ENCODE measurements at places on chromosomes 5 and 9.

GRCh38 chr5:16304846-16305245 lies 125.3 kb upstream of the MARCHF11 start:
- DNase-seq: no peak

DNA sequence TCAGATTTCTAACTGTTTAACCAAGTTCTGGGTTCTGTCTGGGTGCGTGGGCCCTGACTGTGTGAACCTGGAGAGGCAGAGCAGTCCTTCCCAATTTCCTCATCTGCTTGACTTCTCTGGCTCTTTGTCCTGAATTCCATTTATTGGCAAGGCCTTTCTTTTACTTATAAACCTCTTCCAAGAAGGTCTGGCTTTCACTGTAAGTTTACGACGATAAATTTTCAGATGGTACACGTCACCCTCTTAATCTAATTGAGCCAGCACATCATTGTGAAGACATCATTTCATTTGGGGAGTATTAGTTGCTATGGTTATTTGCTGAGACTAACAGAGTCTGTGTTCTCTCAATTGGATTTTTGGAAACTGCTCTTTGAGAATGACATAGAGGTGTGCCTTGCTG lies 92.4 kb downstream of the ARHGAP26 start:
- no peak for DNase-seq

DNA sequence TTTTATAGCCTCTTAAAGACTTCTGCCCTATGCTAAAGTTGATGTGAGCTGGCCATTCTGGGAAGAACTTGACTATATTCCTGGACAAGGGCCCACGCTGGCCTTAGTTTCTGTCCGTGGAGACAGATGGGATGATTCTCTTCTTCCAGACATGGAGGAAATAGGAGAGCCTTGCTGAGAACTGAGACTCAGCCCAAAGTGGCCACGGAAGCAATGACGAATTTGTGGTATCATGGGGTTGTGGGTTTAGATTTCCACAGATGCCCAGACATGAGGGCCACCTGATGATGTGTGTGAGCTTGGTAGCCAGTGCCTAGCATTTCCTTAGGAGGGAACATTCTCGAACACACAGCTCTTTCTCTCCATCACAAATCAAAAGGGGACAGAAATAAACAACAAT lies 309.1 kb downstream of the NSG2 start:
- DNase-seq: no peak

DNA sequence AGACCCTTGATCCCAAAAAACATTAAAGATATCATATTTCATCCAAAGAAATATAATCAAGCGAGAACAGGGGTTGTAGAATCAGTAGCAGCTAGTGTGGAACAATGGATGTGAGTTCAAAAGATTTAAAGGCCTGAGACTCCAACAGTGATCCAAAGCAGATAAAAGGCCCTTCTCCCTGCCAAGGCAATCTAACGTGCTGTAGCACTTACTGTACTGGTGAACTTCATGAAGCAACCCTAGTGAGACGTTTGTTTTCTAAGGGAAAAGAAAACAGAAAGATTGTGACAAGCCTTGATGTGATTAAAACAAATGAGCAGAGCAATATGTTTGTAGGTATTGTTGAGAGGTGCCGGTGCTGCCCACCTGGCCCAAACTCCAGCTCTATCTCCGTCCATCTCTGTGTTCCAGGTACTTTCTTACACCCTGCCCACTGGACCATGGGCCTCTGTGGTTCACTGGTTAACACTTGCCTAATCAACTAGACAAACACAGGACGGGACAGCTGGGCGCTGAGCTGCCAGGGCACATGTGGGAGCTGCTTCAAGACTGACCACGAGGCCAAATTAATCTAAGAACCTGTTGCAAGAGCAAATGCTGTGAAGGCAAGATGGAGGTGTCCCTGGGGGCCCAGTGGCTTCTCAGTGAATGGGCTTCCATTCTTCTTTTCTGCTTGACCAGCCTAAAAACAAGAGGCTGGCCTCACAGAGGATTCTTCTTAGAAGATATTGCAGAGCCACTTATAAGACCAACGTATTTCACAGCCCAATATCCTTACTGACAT lies 265.5 kb downstream of the CWC27 start:
- DNase-seq: no peak

- DNase-seq: no peak
These were observed 278.2 kb downstream of the SLIT3 start for GRCh38 chr5:169022718-169023117.

DNA sequence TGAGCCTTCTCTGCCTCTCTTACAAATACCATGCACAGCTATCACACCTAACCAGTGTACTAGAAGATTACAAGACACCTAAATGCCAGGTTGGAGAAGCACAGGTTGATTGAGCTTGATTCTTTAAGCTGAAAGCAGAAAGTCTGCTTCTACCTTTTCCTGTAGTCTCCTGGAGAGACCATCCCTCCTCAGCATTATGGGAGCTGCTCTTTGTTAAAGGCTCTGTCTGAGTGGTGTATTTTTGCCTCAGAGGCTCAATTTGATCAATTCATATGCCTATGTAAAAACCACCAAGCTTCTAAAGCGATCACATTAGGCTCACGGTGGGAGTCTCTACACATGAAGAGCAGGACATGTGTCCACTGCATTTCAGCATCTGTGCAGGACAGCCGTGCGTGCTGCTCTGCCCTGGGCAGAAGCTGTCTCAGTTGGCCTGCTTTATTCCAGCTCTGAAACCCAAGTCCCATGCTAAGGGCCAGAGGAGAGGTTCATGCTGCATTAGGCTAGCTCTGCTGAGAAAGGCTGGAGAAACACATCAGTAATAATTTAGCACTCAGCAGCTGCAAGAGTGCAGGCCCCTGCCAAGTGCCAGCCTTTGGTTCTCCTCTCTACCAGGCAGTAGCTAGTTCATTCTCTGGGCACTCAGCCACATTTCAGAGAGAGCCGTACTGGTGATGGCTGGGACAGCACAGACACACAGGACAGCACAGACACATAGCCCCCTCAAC lies 41.7 kb downstream of the TMEM167A start:
- no peak for DNase-seq

- no peak for DNase-seq
These were observed 194.6 kb downstream of the CSNK1G3 start for GRCh38 chr5:123706531-123706930.

DNA sequence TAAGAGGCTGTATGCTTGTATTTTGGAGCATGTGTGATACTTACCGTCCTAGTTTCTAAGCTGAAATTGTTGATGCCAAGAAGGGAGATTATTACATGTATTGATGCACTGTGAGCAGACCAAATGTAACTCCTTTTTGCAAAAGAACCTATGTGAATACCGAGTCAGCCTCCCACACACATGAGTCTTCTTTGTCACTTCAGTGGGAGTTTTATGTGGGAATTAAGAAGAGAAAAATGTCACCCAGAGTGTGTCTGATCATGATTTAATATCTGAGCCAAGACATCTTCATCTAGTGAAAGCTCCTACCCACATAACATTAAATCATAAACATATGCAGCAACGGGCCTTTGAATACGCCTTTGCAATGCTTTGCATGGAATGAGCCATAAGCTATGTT lies 380.3 kb upstream of the ACTBL2 start:
- no peak for DNase-seq

DNA sequence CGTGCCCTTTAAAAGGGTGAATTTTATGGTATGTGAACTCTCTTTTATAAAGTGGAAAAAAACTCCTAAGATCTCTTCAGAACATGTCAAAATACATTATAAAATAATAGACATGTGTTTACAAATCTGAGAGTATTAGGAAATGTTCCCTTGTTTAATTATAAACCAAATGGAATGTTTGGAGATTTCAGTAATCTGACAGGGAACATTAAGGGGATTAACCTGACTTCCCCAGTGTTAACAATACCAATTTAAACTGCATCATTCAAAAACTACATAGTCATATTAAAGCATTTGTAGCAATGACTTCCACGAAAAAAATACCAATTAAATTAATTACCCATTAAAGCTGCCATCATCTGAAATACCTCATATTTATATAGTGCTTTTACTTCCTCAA lies 1.6 kb upstream of the OCLN start:
- DNase-seq: no peak

DNA sequence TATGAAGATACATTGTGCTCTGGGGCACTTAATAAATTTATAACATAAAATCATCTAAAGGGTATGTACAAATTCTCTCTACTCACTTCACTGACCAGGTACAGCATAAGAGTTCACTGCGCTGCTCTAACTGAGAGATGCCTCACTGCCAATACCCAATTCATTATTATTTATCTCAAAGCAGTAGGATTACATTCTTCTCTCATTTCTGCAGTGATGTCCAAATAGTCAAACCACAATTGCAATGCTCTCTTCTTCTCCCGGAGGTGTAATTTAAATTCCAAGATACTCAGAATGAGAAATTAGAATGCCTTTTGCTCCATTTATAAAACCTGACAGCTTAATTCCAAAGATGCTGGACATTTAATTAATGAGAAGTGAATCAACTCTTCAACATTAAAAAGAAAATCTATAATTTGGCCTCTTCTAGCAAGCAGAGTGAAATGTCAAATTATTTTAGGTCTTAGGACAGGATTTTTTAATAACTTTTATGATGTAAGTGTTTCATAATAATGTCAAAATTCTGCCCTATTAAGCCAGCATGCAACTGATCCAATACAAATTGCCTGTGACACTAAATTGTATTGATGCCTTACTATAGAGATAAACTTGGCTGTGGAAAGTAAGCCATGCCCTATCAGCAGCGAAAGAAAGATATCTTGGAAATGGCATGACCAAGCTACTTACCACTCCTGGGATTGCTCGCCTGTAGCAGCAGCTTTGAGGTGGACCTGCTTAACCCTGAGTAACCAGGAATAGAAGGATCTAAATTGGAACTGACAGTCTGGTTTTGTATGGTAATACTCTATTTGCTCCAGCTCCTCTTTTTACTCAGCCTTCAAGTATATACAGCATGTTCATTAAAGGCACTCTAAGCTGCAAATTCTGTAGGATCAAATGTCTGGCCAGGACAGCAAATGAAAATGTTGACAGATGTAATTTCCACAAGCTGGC lies 374.2 kb upstream of the TYRP1 start:
- DNase-seq: no peak

- no peak for DNase-seq
These were observed 4.0 kb downstream of the RNF183 start for GRCh38 chr9:113298924-113299770.

- DNase-seq: no peak
These were observed 91.5 kb downstream of the GHR start for GRCh38 chr5:42514754-42515153.

DNA sequence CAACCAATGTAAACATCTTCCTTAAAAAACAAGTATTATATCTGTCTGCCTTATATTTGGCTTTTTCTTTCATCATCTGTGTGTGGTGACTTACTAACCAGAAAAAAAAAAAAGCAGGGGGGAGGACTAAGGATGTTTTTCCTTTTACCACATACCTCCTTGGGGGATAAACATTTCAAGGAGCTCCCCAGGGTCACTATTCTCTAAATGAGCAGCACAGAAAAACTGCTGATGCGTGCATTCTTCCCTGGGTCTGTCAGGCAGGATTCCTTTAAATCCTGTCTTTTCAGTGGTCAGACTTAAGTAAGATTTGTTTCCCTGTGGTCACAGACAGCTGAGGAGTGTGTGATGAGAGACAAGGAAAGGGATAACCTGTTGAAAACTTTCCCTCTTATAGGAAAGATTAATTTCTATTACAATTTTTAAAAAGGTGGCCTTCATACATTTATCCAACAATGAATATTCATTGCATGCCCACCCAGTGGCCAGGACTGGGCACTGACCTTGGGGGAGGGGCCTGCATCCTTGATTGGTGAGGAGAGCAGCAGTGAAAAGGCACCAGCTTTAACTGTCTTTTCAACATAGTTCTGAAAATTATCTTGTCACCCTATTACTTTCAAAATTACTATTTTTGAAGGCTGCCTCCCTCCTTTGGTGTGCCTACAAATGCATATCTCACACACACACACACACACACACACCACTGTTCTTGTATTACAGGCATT lies 123.1 kb downstream of the TLE4 start:
- no peak for DNase-seq

DNA sequence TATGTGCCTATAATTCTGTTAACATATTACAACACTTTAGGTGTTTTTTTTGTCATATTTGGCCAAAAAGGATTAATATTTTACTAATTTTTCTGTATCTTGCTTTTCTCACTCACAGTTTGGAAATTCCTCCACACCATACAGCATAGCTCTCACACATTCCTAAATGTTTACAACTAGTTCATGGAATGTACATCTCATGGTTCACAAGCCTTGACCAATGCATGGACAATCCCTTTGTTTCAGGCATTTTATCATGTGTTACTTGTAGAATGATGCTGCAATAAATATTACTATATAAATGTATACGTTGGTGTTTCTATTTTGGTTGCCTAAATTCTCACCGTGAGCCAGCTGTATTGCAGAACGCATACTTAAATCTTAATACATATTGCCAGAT lies 80.5 kb upstream of the SPATA31C2 start:
- DNase-seq: no peak

DNA sequence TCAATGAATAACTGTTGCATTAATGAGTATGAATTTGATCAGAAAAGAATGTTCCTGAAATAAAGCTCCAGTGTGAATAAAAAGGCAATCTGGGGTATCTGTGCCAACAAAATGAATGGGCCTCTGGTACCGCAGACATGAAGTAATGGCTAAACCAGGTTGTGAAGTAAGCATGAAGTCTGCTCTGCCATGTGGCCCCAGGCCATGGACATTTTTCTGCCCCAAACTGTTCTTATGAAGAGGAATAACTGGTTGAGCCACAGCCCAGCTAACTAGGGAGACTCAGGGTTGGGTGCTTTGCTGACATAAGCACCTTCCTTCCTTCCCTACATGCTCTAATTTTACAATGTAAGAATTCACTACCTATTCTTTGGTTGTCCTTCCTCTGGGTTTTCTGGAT lies 147.4 kb upstream of the LRRTM2 start:
- no peak for DNase-seq

Measured in KBM-7 (cell line).